IMR-90 (cell line): ENCODE measurements at places on chromosomes 13 and 19. TPM values are rescaled to one million over a fixed set of nuclear protein-coding genes. Genes with fewer than 3 reads are reported as not detected.

DNA sequence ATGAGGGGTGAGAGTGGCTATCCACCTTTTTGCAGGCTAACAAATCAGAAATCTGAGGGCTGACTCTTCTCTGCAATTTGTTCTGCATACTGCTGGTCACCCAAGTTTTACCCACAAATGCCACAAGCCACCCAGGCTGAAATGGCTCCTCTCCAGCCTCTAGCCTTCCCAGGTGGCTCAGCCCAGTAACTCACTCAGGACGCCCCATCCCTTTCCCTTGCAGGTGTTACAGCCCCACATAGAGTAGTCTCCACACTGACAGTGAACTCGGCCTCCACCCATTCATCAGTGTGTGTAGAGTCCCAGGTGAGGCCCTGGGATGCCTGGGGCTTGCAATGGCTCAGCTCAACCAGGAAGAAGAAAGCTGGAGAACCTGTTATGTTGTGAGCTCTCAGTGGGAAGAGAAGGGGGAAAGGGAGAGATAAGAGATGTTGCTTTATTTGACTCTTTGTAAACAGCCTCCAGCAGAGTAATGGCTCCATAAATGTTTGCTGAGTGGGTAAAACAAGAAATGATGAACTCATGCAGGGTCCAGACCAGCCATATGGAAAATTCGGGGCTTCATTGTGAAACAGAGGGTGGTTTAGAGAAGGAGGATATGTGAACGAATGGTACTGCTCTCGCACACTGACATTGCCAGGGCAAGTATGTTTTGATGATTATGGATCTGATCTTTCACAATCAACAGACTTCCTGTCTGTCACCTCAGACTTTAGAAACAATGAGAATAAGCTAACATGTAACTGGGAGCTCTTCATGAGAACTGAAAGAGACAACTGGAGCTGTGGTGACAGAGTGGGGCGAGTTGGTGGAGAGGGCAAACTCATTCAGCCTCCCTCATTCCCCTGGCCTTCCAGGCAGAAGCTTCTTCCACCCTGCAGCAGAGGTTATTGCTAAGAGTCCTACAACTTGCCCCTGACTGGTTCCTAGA is 74.2 kb upstream of the RFC3 start:
- no peak for DNase-seq
- no peaks in the 10 kb centered on the region for H3K4me1 ChIP-seq
- no peak overlapping the region for H3K4me3 ChIP-seq
- H3K36me3 ChIP-seq, result no peaks in the 10 kb centered on the region
- peaks cover 7% of the 10 kb centered on the region for H3K27me3 ChIP-seq
- H3K27ac ChIP-seq, result no peak overlapping the region

- no peak overlapping the region for H3K27ac ChIP-seq
These were observed 4.6 kb downstream of the RBM26 start for GRCh38 chr13:79401259-79402070.

The ZNF208 gene
- not detected in 2 replicates for polyA plus RNA-seq

GRCh38 chr19:34428549-34429285 is 536 bp downstream of the UBA2 start:
- H3K4me1 ChIP-seq, result peaks cover 18% of the 10 kb centered on the region
- peak; percentile 17 for DNase-seq
- H3K4me3 ChIP-seq, result peak overlapping the region; percentile 99
- peak overlapping the region; percentile 84 for H3K27ac ChIP-seq

The ZNF709 gene
- polyA plus RNA-seq, result 0.43 and 0.50 TPM in 2 replicates

DNA sequence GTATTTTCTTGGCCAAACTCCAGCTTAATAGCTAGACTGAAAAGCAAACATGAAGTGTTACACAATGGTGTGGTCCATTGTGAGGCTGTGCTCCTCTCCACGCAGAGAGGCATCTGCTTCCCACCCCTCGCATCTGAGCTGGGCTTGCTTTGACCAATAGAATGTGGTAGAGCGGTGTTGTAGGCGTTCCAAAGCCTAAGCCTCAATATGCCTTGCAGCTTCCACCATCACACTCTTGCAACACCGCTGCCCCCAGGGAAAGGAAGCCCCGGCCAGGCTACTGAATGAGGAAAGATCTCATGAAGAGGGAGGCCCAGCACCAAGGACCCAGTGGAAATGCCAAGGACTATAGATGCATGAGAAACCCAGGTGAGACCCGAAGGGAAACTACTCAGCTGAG is 9.4 kb downstream of the FLT1 start:
- no peak for DNase-seq
- H3K27ac ChIP-seq, result no peak overlapping the region
- H3K4me3 ChIP-seq, result no peak overlapping the region
- H3K27me3 ChIP-seq, result no peaks in the 10 kb centered on the region
- H3K4me1 ChIP-seq, result peaks cover 5% of the 10 kb centered on the region
- H3K36me3 ChIP-seq, result no peaks in the 10 kb centered on the region; the same call in 1 of the 2 replicates

The ZNF296 gene
- polyA plus RNA-seq, result 0.10 and 0.11 TPM in 2 replicates

DNA sequence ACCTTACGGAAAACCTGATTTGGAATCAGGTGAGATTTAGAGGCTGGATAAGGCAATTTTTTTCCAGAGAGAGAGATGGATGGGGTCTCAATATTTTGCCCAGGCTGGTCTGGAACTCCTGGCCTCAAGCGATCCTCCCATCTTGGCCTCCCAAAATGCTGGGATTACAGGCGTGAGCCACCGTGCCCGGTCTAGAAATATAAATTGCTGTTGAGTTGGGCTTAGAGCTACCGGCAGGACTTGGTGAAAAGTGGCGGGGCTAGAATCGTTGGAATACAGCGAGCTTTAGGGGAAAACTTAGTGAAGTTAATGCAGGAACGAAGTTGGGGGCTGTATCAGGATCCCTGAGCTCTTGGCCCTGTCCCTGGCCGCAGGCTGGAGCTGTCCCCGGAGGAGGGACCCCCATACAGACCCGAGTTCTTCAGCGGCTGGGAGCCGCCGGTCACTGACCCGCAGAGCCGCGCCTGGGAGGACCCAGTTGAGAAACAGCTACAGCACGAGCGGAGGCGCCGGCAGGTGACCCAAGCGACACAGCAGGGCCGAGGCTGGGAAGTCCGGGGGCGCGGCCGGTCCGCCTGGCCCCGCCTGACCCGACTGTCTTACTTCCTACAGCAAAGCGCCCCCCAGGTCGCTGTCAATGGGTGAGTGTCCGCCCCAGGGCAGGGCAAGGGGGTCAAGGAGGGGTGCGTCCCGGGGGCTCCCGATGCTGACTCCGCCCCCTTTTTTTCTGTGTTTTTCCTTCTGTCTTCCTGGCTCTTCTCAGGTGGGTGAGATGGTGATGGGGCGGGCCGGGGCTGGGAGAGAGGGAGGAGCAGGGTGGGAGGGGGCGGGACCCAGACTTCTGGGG is 7.6 kb downstream of the EPS8L1 start:
- DNase-seq, result no peak
- H3K4me1 ChIP-seq, result peaks cover 16% of the 10 kb centered on the region; the same call in 1 of the 2 replicates
- H3K27me3 ChIP-seq, result peaks cover 57% of the 10 kb centered on the region
- H3K27ac ChIP-seq, result no peak overlapping the region

GRCh38 chr13:100533588-100534041 is 55.0 kb downstream of the GGACT start:
- DNase-seq, result no peak
- peaks cover 2% of the 10 kb centered on the region for H3K4me1 ChIP-seq
- no peaks in the 10 kb centered on the region for H3K27me3 ChIP-seq
- no peak overlapping the region for H3K4me3 ChIP-seq
- H3K27ac ChIP-seq, result no peak overlapping the region

DNA sequence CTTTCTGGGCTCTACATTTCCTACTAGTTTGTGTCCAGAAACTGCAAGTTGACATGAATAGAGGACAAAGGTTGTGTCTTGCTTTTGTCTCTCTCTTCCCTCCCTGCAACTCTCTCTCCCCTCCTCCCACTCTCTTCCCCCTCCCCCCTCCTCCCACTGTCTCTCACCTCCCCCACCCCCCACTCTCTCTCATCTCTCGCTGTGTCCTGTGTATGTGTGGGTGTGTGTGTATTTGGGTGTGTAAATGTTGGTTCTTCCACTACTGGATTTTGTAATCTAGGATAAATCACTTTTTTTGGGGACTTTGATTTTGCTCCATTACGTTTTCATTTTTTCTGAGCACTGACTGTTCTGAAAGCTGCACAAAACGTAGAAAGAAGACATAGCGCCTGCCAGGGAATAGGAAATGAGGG is 48.4 kb downstream of the AKAP11 start:
- no peak overlapping the region for H3K27ac ChIP-seq
- no peaks in the 10 kb centered on the region for H3K27me3 ChIP-seq
- H3K36me3 ChIP-seq, result 0 out of 2 replicates have a peak, but pooled peaks cover 1% of the 10 kb centered on the region
- H3K4me1 ChIP-seq, result peaks cover 1% of the 10 kb centered on the region; the same call in 1 of the 2 replicates
- no peak for DNase-seq

- H3K4me3 ChIP-seq, result no peak overlapping the region
- peaks cover 6% of the 10 kb centered on the region for H3K4me1 ChIP-seq
- H3K27me3 ChIP-seq, result no peaks in the 10 kb centered on the region
- DNase-seq, result no peak
- peaks cover 24% of the 10 kb centered on the region for H3K36me3 ChIP-seq
- no peak overlapping the region for H3K27ac ChIP-seq
These were observed 15.2 kb upstream of the EFNB2 start for GRCh38 chr13:106550570-106551135.

DNA sequence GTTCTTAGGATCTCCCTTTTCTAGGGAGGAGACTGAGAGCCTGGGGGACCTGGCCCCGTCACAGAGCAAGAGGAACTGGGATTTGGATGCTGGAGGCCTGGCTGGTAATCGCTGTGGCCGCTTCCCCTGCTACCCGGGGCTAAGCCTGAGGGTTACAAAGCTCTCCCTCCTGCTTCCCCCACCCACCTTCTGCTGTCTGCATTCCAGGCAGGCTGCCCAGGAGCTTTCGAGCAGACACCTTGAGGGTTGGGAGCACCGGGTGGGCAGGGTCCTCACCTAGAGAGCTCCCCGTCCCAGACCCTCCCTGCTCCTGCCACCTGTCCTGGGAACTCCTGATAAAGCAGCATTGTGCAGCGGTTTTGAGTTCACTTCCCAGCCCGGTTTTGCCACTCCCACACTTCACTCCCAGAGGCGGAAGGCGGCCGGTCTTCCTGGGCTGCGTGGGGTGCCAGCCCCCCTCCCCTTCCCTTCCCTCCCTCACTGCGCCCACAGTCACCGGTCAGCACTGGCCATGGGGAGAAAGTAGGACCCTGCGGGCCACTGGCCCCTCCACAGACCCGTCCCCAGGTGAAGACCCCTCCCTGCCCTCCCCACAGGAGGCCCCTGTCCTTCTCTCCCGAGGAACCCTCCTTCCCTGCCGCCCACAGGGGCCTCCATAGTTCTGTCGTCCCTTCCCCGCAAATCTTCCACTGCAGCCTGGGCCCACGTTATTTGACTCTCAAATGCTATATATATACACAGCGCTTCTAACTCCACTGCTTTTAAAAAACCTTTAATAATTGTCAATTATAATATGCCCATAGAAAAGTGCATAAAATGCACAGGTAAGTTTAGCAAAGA is 8.1 kb downstream of the PAK4 start:
- no peak overlapping the region for H3K4me3 ChIP-seq
- peaks cover 7% of the 10 kb centered on the region; the same call in 1 of the 2 replicates for H3K4me1 ChIP-seq
- H3K36me3 ChIP-seq, result no peaks in the 10 kb centered on the region
- H3K27ac ChIP-seq, result no peak overlapping the region
- DNase-seq, result no peak
- H3K27me3 ChIP-seq, result no peaks in the 10 kb centered on the region

DNA sequence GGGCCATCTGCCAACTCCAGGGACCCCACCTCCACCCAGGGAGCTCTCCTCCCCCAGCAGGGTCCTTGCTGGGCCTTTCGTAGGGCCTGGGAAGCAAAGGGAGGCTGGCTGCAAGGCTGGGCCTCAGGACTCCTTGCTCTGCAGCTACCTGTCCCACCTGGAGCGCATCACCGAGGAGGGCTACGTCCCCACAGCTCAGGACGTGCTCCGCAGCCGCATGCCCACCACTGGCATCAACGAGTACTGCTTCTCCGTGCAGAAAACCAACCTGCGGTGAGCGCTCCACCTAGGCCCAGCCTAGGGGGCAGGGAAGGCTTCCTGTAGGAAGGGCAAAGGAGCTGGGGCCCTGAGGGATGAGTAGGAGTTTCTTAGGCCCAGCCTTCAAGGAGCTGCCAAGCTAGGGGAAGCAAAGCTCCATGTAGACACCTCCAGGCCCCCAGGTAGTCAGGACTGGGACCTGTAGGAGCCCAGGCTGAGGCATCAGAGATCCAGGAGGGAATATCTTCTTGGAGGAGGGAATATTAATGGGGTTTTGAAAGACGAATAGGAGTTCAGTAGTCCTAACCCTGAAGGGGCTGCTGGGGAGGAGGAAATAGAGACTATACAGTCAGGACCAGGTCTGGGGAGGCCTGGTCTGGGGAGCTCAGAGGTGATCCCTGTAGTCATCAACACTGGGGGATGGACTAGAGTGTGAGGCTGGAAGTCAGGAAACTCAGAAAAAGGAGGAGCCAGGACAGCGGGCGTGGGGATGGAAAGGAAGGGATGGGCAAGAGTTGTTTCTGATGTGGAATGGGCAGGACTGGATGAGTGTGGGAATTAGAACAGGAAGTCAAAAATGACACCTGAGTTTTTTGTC is 16.0 kb downstream of the GNA15 start:
- H3K4me1 ChIP-seq, result peaks cover 4% of the 10 kb centered on the region; the same call in 1 of the 2 replicates
- DNase-seq, result no peak
- H3K27me3 ChIP-seq, result no peaks in the 10 kb centered on the region
- H3K36me3 ChIP-seq, result no peaks in the 10 kb centered on the region
- no peak overlapping the region for H3K4me3 ChIP-seq

The RXFP2 gene
- polyA plus RNA-seq, result not detected in 2 replicates

GRCh38 chr19:38452430-38453366 is 19.2 kb downstream of the RYR1 start:
- DNase-seq, result no peak
- H3K27ac ChIP-seq, result no peak overlapping the region
- H3K4me3 ChIP-seq, result no peak overlapping the region
- H3K27me3 ChIP-seq, result peaks cover 3% of the 10 kb centered on the region; the same call in 1 of the 2 replicates

DNA sequence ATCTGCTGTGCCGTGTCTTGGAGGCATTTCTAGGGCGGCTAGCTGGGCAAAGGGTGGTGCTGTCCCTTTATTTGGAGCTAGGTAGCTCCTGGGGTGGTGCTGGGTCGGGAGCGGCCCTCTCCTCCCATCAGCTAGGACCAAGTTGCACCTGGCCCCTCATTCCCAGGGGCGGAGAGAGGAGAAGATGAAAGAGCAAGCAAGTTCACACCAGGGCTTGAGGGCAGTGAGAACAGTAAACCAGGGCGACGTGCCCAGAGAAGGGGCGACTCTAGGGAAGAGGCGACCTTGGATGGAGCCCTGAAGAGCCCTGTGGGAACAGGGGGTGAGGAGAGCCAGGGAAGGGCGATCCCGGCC is 17.0 kb upstream of the KCNN1 start:
- no peak overlapping the region for H3K27ac ChIP-seq
- no peak for DNase-seq
- no peak overlapping the region for H3K4me3 ChIP-seq
- H3K36me3 ChIP-seq, result no peaks in the 10 kb centered on the region
- peaks cover 62% of the 10 kb centered on the region for H3K27me3 ChIP-seq
- peaks cover 3% of the 10 kb centered on the region for H3K4me1 ChIP-seq
